ENCODE measurements at places on chromosomes 6 and 20.

DNA sequence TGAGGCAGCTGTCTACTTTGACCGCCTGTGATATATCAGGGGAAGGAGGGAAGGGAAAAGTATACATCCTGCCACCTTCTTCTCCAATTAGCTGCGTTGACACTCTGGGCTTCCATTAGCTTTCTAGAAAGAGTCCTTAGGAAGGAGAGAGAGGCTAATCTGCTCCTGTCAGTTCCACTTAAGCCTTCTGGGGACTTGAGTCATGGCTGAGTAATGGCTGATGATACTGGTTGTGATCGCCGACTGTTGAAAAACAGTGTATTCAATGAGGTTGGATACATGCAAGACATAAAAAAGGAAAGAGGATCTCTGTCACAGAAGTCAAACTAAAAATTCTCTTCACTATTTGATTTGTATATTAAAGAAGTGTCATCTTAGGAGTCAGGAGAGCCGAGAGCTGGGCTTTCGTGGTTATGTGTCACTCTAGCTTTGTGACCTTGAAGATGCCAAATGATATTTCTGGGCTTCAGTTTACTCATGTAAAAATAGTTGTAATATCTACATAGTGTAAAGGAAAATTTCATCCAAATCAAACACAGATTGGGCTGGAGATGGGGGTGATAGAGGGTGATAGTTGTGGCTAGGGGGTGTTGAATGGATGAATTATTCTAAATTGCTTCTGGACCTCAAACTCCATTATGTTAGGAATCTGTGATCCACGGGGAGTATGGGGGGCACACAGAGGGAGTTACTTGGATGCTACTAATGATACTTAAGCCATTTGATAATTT, 189.0 kb downstream of the UST start:
- peak; percentile 82 for DNase-seq

DNA sequence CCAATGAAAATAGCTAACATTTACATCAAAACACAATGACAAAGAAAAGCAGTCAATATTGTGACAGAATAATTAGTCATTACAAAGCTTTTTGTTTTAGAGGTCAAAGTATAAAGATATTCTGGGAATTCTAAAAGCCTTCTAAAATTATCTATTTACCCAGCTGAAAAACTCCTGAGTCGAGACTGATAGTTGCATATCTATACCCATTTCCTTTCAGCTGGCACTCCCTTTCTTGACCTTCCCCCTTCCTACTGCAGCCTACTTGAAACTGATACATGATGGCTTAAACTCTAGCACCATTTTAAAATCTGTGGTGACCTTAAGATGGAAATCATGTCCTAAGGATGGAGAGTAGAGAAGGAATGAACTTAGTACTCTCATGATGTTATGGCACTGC, 38.6 kb downstream of the LMBRD1 start:
- DNase-seq: no peak

DNA sequence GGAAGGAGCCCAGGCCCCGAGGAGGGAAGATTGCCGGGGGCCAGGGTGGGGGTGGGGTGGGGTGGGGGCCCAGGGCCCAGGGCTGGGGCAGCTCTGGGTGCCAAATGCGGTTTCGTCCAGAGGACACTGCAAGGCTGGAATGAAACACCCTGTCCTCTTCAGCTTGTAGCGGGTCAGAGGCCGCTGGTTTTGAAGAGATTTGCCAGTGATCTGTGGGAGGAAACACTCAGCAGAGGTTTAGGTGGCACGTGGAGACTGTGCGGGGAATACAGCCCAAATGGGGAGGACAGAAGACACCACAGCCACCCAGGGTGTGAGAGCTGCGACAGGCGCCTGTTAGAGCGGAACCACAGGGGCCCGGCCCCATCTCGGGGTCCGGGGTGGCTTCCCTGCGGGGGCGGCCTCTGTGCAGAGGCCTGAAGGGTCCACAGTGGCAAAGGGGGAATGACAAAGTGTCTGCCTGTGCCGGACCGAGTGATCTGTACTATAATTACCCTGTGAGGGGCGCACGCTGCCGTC, 29.2 kb downstream of the FRMD1 start:
- DNase-seq: no peak

DNA sequence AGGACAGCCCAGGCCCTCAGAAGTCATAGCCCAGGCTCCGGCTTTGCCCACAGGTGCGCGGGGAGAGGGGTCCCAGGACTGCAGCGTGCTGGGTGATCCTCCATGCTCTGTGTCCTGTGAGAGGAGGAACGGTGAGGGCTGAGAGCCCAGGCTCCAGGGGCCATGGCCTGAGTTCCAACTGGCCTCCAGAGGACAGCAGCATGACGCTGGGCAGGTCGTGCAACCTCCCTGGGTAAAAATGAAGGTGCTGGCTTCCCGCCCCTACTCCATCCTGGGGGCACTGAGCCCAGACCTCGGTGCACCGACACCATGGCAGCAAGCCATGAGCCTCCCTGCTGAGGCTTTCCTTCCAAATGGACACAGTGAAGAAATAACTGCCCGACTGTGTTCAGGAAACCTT, 305.4 kb downstream of the TAF4 start:
- DNase-seq: no peak

GRCh38 chr6:125201961-125202729, 48.6 kb downstream of the TPD52L1 start:
- peak; percentile 86 for DNase-seq

- DNase-seq: no peak
These were observed 568.4 kb downstream of the NKAIN2 start for GRCh38 chr6:124371974-124372475.

DNA sequence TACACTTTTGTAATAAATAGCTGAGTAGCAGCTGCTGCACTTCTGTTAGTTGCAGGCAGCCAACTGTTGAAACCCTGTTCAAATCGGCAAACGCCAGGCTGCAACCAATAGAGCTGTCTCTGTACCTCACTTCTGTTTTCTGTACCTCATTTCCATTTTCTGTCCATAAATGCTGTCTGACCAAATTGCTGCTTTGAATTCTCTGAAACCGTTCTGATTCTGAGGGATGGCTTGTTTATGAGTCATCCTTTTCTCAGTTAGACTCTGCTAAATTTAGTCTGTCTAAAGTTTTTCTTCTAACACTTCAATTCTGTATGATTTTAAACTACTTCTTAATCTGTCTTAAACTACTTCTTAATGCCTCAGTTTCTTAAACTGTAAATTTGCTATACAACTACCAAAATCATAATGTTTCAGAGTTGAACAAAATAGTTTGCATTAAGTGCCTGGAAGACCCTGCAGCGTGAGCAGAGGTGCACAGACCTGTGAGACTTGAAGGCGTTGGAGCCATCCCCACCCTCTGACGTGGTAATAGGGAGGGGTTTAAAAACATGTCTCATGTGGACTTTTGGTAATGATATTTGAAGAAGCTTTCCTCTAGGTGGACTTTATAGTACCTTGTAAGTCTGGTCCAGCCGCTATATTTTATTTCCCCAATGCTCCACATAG, 9.6 kb downstream of the BTNL2 start:
- peak; percentile 13 for DNase-seq

DNA sequence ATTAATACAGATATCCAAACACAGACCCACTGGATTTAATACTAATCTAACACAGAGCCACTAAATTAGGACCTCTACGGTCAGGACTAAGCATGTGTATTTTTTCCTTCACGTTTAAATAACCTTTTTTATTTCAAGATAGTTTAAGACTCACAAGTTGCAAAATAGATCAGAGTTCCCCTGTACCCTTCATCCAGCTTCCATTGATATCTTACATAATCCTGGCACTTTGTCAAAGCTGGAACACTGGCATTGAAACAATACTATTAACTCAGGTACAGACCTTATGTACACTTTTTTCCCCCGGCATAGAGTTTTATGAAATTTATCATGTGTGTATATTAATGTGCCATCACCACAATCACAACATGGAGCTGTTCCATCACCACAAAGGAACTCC, 2.1 kb downstream of the C6orf163 start:
- no peak for DNase-seq

DNA sequence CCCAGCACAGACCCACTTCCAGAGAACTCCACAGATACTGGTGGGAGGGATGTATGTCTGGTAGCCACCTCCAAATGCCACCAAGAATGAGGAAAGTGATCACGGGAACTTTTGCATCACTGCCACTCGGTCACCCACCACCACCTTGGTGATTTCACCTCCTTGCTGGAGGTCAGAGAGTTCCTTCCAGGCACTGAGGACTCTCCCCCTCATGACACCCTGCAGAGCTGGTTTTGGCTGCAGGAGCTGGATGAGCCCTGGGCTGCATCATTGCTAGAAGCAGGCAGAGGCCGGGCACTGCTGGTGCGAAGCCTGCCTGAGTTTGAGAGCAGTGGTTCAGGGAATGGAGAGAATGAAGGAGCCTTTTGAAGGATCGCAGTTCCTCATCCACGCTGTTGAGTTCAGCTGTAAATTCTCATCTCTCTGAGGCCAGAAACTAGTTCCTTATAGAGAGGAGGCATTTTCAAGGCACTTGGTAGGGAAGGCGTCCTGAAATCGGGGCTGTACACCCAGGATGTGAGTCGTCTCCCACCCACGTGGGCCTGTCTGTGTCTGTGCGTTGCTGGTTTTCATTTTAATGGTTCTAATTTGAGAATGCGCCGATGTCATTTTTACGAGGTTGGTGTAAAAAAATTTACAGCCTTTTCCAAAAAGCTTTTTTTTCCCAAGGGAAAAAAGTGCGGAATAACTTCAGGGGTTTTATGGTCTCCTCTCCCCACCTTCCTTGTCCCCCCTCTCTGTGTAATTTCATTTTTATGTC, 25.0 kb downstream of the FOXP4 start:
- DNase-seq: peak; percentile 24

DNA sequence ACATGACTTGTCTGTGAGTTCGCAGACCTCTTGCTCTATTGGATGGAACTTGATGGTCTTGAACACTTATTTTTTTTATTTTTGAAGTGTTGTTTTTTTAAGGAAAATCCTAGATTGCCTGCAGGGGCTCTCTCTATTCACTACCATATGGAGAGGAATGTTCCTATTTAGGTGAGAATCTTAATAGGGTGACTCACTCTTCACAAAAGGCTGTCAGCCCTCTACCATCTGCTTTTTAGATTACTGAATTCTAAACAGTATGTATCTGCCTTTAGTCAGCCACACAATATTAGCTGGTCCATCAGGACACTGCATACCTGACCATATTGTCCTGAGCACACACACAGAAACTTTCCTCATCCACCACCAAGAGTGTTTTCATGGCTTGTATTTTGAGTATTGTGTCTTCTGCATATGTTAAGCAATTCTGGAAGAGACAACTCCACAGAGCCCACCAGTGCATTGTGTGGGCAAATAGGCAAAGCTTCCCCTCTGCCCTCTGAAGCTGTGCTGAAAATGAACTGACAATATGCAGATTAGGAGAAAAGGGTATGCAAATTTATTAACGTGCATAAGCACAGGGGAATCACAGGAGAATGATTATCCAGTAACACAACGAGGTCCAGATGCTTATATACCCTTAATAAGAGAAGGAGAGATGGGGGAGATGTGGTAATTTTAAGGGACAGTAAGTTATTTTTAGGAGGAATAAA, 6.6 kb upstream of the BTBD9 start:
- peak; percentile 54 for DNase-seq

DNA sequence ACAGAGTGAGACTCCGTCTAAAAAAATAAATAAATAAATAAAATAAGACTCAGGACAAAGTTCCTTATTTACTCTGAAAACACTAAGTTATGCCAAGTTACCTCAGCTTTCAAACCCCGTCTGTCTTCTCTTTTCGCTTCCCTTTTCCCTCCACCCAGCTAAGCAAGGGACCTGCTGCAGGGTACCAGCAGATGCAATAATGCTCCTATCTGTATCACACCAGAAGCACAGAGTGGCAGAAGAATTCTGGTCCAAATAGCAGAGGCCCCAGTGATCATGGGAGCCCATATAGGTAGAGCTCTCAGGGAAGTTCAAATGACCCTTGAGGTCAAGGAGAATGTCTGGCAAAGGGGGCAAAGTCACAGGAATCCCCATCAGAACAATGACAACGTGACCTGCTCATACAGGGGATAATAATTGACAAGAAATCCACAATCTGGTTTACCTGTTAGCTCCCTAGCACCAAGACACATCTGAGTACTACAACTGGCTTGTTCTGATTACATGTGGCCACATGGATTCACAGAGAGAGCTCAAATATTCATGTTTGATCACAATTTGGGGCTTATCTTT, 8.7 kb downstream of the GCM1 start:
- no peak for DNase-seq

GRCh38 chr6:153373869-153374268, 242.8 kb upstream of the RGS17 start:
- DNase-seq: no peak

DNA sequence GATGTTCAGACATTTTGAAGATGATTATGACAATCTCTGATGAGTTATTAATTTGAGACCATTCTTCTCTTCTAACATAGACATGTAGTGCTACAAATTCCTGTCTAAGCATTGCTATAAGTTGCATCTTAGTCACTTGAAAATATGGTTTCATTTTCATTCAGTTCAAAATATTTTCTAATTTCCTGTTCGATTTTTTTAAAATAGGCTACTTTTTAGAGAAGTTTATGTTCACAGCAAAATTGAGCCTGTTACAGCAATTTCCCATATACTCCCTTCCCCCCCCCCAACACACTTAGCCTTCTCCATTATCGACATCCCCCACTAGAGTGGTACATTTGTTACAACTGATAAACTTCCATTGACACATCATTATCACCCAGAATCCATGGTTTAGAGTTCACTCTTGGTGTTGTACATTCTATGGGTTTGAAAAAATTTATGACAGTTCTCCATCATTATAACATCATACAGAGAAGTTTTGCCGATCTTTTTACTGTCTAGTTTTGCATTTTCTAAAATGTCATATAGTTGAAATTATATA, 31.2 kb downstream of the PLAGL1 start:
- DNase-seq: no peak

GRCh38 chr20:2804852-2805688, 4.6 kb upstream of the CPXM1 start:
- peak; percentile 54 for DNase-seq

DNA sequence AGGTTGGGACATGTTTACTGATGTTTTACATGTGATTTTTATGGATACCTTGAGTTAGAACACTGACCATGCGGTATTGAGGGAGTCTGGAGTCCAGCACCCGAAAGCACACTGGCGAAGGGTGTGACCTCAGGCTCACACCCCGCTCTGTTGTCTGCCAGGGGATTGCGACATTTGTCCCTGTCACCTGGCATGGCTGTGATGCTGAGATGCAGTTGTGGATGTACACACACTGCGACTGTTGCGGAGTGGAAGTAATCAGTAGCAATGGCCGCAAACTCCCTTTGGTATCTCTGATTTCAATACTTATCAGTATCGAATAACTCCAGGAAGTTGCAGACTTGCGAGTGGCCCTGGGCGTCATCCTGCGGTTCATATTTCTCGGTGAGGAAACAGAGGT, 43.2 kb downstream of the CDH4 start:
- peak; percentile 15 for DNase-seq

Data from M059J (cell line).